OCI-LY7 (cell line): ENCODE measurements at places on chromosomes 11 and 22.

DNA sequence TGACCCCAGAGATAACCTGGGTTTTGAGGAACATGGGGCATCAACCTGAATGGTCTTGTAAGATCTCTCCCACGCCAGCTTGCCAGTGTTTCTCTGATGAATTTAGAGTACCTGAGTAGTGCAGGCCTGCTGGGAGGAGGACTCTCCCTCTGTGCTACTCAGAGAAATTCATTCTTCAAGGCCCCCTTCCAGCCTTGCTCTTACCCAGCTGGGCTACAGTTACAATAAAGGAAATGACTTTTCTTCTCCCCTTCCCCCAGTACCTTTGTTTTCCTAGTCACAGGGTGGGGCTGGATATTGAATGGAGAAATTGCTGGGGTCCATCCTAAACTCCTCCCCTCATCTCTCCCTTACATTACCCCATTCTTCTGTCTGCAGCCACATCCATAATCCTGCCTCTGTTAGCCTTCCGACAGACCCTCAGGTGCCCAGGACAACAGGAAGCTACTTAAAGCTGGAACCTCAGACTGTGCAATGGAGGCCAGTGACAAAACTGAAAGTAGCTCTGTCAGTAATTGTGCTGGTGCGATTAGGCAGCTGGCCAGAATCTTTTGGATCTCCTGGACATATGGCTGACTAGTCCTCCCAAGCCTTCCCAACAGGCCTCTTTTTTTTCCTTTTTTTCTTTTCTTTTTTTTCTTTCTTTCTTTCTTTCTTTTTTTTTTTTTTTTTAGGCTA, 17.4 kb downstream of the LIMK2 start:
- DNase-seq, result no peak

DNA sequence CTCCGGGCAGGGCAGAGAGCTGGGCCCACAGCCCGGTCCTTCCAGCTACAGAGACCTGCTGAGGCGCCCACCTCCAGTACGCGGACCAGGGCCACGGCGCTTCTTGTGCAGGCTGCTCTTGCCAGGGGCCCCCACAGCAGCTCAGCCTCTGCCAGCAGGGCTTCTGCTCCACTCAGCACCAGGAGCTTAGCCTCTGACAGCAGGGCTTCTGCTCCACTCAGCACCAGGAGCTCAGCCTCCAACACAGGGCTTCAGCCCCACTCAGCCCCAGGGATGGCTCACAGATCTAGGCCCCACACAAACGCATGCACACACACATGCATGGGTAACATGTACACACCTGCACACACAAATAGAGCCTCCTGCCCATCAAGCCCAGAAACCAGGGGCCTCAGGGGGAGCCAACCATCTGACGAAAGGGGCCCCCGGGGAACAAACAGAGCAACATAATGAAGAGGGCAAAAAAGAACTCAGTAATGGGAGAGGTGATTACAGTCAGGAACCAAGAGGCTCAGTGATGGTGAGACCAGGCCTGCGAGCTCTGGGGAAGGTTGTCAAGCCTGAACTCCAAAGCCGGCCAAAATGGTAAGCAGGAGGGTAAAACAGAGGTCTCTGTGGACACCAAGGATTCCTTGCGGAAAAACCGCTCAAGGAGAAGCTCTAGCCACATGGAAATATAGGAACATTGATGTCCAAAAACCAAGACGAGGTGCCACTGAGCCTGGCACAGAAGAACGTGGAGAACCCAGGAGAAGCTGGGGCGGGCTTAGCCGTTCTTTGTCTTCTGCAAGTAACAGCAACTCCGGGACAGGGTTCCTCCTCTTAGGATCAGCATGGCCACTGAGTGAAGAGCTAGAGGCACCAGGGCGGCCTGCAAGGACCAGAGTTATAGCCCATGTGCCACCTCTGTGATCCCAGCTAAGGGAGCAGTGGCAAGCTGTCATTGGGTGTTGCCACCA, 46.5 kb downstream of the GNB1L start:
- no peak for DNase-seq

GRCh38 chr11:95764267-95764898, 25.2 kb downstream of the FAM76B start:
- DNase-seq, result peak; percentile 67

GRCh38 chr11:118605116-118605867, 2.1 kb upstream of the PHLDB1 start:
- DNase-seq, result no peak

DNA sequence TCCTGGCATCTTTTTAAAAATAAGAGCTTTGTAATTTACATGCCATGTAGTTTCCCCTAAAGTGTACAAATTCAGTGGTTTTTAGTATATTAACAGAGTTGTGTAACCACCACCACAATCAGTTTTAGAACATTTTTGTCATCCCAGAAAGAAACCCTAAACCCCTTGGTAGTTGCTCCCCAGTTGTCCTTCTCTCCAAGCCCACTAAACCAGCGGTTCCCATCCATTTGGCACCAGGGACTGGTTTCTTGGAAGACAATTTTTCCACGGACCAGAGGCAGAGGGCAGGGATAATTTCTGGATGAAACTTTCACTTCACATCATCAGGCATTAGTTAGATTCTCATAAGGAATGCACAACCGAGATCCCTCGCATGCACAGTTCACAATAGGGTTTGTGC, 22.6 kb downstream of the CABIN1 start:
- no peak for DNase-seq

DNA sequence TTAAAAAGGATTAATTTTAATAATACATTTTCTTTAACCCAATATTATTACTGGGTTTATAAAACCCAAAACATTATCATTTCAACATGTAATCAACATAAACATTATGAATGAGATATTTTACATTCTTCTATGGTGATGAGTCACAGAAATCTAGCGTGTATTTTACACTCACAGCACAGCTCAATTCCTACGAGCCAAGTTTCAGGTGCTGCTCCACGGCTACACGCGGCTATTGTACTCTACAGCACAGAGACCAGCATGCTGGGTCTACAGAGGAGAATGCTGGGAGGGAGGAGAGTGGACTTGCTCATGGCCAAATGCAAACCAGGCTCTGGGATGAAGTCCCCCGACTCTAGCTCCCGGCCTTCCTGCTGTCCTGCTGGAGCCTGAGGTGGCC, 72.0 kb upstream of the LMO1 start:
- no peak for DNase-seq

DNA sequence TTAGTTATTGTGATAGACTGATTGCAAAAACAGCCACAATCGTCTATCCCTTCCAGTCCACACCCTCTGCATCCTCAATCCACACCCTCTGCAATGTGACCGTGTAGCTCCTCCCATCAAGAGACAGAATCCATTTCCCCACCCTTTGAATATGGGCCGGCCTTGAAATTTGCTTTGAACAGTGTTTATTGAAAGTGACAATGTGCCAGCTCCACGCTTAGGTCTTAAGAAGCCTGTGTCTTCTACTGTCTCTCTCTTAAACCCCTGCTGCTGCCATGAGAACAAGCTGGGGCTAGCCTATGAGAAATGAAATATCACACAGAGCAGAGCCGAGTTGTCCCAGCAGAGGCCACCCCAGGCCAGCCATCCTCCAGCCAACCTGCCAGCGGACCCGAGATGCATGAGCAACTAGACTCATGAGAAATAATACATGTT, 22.3 kb upstream of the MICAL2 start:
- DNase-seq, result no peak

DNA sequence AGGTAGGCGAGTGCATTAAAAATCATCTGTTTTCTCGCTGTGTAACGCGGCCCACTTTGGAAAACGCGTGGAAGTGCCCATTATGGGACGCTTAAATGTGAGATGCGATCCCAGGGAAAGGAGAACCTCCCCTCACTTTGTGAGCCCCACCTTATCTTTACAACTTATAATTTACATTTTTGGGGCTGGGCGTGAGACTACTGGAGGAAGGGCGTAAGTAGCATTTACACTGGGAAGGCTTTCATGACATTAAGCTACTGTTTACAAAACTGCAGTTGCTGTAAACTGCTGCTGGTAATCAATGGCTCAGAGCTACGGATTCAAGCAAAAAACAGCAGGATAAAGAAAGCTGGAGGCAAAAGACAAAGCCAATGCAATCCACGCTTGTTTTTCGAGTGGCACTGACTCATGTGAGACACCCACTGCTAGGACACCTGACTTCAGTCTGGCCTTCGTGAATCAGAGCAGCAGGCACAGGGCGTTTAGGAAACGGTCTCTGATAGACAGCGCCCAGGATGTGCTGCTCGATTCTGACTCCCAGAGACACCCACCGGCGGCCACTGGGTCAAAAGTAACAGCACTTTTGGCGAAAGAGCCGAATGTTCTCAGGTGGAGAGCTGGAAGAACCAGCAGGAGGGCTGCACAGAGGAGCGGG, 78.3 kb downstream of the TRMU start:
- DNase-seq, result no peak

GRCh38 chr11:121295246-121296029, 2.9 kb downstream of the SC5D start:
- DNase-seq, result no peak

- DNase-seq, result no peak
These were observed 15.4 kb downstream of the PRR14L start for GRCh38 chr22:31734512-31734911.

DNA sequence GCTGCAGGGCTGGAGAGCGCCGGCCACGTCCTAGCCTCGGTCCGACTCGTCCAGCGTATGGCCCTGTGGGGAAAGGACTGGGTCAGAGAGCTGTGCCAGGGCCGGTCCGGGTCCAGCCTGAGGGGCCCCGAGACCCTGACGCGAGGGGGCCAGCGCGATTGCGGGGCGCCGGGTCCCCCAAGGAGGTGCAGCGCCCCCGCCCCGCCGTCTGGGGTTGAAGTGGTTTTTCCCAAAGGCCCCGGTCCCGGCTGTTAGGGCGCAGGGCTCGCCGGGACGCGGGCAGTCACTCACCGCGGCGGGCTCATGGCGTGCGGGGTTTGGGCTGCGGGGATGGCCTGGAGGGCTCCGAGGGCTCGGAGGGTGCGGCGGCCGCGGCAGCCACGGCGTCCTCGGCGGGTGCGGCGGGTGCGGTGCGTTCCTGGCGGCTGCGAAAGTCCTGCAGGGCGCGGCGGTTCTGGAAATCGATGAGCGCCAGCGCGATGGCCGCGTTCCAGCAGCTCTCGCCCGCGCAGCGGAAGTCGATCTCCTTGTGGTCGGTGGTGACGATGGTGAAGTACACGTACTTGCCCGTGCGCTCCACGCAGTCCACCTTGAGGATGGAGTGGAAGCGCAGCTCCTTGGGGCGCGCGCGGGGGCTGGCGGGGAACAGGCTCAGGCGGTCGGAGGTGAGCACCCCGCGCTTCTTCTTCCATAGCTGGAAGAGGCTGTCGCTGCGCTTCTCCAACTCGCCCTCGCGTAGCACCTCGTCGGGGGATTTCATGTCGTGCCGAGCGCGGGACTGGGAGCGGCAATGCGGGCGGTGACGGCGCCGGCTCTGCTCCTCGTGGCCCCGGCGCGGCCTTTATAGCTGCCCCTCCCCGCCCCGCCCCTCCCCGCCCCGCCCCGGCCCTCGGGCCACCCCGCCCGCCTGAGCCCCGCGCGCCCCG, at the start of gene PHLDA2:
PHLDA2 (minus strand) TSS at position 816 of the 926 bp plus-strand sequence; CDS start at position 760, 56 bp downstream.
- no peak for DNase-seq

DNA sequence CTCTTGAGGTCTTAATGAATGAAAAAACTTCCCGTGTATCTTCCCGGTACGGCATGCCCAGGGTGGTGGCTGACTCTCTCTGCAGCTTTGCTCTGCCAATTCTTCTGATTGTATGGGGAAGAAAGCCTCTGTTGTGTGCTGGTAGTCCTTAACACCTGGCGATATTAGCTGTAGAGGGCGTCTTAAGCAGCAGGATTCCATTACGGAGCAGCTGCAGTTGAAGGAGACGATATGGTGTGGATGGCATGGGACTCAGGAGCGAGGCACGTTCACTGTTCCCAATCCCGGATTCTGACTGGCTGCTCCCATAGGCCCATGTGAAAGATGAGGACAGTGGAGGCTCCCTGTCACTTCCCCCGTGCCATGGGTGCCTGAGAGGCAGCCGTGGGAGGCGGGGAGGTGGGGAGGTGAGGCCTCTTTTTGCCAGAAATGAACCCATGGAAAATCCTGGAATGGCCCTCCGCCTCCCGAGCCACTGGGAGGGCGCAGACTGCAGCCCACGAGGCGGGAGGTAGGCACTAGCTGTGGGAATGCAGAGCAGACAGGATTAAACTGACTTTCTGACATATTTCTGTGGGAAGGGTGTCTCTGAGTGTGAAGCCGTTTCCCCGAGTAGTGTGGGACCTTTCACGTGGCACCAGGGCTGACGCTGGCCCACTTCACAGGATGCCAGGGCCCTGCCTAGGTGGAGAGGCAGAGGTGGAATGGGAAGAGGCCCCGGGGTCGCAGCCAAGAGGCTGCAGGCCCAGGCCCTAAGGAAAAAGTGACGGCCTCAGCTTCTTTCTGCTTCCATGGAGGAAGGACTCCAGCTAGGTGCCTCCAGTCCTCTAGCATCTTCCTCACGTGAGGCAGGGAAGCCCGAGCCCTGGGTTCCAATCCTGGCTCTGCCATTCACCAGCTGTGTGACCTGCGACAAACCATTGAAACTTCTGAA, 121.4 kb upstream of the CD82 start:
- DNase-seq, result no peak

DNA sequence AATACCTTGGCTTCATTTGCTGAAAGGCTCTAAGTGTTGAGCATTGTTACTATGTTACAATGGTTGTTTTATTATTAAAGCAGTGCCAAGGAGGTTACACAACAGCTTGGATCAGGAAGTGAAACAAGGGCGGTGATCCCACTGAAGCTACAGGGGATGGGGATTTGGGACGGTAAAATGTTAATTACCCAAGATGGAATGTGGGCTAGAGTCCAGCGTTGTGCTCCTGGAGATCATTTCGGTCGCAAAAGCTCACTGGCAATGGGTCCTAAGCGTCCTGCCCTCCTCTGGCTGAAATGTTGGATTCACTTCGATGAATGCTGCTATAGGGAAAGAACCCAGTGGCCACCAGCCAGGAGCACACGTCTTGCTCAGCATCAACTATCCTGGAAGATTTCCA, 48.3 kb downstream of the FAM83F start:
- no peak for DNase-seq

GRCh38 chr11:130092661-130093060, 23.0 kb downstream of the APLP2 start:
- DNase-seq, result peak; percentile 30

GRCh38 chr22:46090036-46090591, 60.2 kb upstream of the PPARA start:
- DNase-seq, result no peak

DNA sequence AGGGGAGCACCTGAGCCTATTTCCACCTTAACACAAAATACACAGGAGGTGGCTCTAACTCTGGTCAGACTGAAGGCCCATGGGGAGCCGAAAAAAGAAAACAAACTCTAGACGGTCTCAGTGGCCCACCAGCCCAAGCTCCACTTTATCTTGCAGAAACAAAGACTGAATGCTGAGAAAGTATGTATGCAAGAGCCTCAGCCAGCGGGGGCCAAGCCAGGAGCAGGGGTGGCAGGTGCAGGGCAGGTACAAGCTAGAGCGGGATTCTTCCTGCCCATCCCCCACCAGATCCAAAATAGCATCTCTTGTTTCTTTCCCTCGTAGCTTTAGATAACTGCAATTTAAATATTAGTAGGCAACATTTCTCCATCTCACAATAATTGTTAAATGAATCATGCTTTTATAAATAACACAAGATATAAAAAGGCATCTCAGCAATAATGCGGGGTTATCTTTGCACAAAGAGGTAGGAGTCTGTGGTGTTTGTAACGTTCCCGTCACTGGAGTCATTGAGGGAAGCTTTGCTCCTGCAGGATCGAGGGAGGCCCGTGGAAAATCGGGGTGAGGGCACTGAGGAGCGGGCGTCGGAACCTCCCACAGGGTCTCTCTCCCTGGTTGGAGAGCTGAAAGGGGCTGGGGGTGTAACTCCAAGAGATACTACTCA, 418.0 kb downstream of the SHANK2 start:
- no peak for DNase-seq
